ENCODE measurements at places on chromosomes 1 and 21.

DNA sequence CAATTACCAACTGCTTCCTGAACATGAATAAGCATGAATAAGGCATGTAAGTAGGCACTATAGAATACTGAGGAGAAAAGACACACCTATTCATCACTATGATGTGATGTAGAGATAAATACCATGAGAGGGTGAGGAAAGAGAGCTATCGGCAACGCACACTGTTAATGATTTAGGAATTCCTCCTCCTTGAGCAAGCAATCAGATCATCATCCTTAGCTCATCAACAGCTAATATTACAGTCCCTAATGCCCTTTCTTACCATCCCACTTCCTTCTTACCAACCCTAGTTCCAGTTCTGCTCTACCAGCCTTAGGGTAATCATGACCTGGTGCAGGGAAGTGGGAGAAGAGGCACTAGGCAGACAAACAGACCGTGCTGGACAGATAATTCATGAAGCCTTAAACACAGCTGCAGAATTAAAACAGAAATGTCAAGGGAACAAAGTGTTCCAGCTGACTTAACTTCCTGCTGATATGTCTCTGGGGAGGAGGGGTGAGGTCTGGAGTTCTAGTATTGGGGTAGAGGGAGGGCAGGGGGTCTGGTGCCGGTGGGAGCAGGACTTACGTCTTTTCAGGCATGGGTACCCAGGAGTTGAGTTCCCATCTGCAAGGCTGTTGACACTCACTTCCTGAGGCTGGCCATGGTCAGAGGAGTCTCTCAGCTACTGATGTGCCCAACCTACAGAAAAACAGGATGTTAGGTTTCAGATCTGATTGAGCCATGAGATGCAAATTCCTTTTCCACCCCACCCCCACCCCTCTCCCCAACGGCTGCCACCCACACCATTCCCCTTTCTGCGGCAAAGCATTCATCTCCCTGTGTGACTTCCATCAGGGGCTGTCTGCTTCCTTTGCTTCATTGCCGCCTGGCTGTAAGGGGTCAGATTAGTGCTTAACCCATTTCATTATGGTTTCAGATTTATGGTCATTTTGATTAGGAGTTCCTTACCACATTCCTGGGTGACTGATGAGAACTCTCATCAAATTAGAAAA lies 12.6 kb upstream of the RCSD1 start:
- DNase-seq, result peak; percentile 75

DNA sequence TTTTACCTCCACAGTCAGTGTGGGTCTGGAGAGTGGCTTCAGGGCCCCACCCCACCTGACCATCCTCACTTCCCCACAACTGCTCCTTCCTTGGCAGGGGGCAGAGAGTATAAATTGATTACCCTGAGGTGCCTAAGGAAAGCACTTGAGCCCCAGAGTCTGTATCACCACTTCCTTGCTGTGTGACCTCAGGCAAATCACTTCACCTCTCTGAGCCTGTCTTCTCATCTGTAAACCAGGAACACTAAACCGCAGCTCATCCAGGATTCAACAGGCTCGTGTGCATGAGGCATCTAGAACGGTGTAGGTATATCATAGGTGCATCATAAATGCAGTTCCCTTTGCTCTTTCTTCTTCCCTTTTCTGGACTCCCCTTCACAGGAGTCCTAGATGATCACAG lies 43.4 kb downstream of the GRIK3 start:
- DNase-seq, result no peak

DNA sequence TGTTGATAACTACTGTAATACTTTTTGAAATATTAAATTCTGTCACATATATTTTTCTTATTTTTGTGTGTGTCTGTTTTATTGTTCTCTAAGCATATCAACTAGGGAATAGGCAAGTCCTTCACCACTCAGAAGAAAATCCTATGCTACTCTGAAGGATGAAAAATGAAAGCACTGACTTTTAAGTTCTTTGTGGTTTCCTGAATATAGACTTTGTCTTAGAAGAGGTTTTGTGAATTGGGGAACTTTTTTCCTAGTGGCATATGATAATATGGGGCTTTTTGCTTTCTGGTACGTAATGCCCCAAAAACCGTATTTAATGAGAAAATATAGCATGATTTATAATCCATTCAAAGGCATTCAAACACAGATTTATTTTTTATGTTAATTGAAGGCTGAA lies 136.0 kb downstream of the SNX7 start:
- DNase-seq, result no peak

DNA sequence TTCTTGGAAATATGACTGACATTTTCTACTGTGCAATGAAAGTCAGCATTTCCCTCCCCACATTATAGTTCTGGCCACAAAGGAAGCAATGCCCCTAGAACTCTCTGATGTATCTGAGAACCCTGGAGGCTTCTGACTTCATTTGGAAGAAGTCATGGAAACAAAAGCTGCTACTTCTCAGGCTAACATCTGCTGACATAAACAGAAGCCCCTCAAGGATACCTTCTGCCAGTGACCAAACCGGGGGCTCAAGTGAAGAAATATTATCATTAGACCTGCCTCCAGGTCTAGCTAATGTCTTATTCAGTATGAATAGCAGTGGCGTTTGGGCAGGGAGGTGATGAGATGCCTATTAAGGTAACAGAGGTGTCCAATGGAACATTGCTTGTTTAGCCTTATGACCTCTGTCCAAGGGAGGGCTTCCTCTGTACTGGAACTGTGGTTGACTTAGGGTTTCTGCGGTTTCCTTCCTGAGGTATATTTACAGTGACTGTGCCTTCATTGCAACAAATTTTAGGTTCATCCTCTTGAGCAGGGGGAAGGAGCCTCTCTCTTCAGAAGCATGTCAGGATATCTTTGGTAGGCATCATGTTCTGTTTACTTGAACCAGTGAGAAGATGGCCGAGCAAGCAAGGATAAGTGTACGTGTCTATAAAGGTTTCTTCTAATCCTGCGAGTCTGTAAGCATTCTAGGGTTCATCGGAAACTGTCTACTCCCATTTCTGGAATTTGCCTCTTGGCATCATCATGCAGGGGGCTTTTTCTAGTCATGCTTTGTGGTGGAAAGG lies 161.7 kb downstream of the PBX1 start:
- no peak for DNase-seq
